ENCODE measurements at places on chromosomes 16 and 17.

DNA sequence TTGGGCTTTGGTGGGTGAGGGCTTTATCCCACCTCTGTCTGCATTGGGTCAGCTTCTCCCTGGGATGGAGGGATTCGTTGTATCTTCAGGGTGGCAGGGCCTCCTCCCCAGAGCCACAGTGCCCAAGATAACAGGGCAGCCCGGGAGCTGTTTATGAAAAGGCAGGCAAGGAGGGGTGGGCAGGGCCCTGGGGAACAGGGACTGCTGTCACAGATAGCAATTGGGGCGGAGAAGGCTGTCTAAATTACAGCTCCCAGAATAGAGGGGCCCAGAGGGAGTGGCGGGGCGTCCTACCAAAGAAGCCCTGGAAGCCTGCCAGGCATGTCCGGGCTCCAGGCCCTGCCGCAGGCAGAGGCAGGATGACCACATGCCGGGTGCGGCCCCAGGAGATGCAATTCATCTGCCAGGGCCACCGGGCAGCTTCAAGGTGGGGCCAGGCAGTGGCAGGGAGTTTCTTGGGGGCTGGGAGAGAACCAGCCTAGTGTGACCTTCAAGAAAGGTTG, 18.8 kb upstream of the PHOSPHO1 start:
- no peak for DNase-seq

- no peak for DNase-seq
Observed at GRCh38 chr16:89246383-89246902, 28.9 kb downstream of the ZNF778 start.

- no peak for DNase-seq
Observed at GRCh38 chr17:57874434-57875289, 24.8 kb upstream of the MRPS23 start.

DNA sequence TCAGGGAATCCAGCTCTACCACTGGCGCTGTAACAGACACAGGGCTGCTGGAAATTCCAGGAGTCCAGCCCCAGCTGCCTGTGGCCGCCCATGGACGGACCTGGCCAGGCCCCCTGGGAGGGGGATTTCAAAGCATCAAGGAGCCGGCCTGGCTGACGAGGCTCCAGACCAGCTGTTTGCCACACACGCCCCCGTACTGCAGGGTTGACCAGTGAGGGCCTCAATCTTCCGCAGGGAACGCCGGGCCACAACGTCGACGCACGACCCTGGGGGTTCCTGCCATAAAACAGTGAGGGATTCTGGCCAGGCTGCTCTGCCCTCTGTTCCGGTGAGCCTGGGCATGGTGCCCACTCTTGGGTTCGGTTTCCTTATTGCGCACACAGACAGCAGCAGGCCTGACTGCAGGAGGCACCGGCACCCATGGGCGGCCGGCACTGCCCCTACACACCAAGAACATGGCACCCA, 3.7 kb downstream of the LMF1 start:
- DNase-seq = no peak

DNA sequence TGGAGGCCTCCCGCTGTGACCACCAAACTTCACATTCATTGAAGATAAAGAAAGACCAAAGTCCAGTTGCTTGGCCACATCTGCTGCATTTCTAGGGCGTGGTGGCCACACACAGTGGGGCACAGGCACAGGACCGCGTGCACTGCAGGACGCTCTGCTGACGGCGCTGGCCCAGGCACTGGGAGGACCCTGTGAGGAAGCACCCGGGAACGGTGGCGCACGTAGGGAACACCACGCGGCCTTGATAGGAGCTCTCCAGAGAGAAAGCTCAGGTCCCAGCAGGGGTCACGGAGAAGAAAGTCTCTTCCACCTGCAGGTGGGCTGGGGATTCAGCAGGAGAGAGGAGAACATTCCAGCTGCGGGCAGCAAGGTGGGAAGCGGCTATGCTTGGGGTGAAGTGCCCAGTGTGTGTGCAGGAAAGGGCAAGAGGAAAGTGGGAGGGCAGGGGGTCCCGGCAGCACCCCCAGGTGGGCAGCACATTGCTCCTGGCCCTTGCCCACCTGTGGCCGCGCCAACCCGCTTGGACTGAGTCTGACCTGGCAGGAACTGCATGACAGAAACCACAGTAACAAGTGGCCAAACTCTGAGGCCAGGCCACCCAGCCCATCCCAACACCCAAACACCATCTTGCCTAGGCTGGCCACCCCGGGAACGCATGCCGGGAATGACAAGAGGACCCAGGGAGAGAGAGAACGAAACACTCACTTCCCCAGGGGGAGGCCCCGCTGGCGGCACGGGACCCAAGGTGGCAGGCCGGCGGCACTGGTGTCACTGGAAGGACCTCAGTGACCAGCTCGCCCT, 32.8 kb downstream of the TBC1D16 start:
- no peak for DNase-seq

DNA sequence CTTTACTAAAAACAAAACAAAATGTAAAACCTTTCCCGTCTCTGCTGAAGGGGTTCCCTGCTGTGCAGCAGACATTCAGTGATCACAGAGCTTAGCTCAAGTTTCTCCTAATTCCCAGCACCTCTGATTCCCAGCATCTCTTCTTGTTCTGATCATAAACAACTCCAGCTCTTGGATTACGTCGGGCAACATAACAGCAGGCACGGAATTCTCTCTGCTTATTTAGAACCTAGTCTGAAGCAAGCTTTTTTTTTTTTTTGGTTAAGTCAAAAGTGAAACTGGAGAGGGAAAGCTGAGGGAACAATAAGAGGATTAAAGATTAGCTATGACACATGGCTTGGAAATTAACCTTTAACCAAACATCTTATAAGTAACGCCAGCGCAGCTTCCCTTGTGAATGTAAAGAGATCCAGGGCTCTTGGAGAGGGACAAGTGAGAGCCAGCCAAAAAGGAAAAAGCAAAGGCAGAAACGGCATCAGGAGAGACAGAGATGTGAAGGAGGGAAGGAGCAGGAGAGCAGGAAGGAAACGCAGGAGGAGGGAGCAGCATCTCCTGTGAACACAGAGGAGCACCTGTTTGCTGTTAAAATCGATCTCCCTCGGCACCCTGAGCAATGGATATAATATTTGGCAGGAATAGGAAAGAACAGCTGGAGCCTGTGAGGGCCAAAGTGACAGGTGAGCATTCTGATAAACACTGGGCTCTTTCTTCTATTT, at the start of gene BCO1:
Gene BCO1 (plus strand): TSS at position 394 of the 716 bp plus-strand sequence. CDS start 220 bp downstream, at position 614.
- DNase-seq = no peak

DNA sequence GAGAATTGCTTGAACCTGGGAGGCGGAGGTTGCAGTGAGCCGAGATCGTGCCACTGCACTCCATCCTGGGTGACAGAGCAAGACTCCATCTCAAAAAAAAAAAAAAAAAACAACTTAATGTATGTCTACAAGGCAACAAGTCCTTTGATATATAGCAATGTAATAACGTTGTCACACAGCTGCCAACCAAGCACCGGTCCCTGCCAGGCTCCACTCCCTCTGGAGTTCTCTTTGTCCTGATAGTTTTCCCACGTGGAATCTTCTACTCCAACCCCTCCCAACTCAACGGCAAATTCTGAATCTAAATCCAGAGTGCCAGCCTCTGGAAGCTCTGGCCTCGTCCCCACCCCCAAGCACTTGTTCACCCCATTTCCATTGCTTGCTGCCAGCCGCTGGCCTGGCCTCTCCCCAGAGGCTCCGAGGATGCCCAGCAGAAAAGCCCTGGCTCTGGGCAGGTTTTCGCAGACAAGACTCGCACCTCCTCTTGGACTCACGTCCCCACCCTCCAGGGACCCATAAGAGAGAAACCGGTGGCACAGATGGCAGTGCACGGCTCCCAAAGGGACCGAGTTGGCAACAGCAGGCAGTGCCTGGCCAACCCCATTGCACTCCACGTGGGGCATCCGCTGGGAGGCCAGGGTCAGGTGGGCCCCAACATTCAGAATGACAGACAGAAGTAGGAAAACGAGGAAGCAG, 15.9 kb upstream of the CBX2 start:
- no peak for DNase-seq

Measured in stimulated activated CD4-positive, alpha-beta T cell treated with anti-CD3 and anti-CD28 coated beads, Interleukin-1b, Interleukin-23, amount 100 ng/mL, for 1 hour (primary cell).